CD4-positive, alpha-beta T cell treated with Interleukin-1 beta for 1 hour (primary cell): ENCODE measurements at places on chromosomes 2 and 18.

- DNase-seq: no peak
Measured at GRCh38 chr2:159442159-159442852, 155.8 kb upstream of the WDSUB1 start.

- no peak for DNase-seq
Measured at GRCh38 chr2:24747299-24747698, 45.9 kb downstream of the PTRHD1 start.

- DNase-seq: no peak
Measured at GRCh38 chr2:128236491-128237035, 82.1 kb downstream of the HS6ST1 start.

DNA sequence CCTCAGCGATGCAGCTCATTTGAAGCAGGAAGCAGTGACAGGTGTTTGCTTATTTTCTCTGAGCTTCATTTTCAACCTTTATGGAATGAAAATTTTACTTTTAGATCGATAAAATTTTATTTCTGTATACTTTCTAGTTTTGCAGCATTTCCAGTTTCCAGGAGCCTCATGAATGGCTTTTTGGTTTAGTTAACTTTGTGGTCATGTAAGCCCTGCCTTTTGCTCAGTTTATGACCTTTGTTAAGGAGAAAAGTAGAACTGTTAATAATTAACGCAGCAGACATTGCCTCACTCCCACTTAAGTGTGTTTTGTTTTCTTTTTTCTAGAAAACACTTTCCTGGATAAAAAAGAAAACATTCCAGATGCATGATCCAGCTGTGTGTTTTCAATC, 4.4 kb upstream of the FARP2 start:
- DNase-seq: no peak

DNA sequence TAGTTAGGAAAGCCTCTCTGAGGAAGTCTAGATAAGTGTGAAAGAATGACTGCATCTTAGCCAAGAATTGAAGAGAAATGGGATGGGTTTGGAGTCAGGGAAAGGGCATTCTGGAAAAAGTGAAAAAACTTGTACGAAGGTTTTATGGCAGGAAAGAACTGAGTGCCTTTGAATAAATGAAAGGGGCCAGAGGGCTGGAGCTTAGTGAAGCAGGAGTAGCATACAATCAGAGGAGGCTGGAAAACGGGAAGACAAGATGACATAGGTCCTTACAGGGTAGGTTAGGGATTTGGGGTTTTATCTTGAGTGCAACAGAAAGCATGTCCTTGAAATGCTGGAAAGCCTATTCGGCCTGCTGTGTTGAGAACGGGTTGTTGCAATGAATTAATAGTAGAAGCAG, 152.6 kb upstream of the RND3 start:
- DNase-seq: no peak

GRCh38 chr2:47028846-47029560, 113.4 kb upstream of the MCFD2 start:
- DNase-seq: no peak

DNA sequence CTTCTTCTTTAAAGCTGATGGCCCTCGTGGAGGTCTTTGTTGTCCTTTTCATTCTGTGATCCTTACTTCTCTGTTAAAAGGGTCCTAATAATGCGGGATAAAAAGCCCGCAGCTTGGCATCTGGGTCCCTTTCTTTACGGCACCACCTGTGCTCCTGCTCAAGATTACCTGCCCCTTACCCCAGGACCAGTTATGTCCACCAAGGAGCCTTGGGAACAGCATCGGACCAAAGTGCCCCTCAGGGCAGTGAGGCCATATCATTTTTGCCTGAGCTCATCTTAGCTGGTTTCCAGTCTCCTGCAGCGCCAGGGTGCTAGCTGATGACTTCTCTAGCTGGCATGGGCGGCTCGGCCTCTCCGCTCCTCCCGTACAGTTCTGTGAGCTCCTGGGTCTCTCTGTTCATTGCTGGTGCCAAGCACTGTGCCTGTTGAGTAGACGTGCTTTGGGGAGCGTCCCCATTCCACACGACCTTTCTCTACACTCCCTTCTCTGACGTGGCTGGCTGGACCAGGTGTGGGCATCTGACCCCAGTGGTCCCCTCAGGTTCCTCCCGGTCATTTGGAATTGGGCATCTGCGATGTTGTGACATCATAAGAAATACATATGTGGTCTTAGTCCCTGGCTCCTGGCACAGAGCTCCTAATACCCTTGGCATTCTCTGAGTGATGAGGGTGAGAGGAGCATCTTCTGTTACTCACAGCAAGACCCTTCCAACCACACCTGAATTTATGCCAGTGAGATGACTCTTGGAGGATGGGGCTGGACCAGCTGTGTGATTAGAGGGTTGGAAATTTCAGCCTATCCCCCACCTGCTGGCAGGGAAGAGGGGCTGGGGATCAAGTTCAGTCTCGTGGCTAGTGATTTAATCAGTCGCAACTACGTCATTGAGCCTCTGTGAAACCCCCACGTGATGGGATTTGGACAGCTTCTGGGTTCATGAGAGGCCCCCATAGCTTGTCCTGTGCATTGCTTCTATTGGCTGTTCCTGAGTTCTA, 134.2 kb upstream of the HS6ST1 start:
- DNase-seq: no peak

GRCh38 chr2:179428649-179429048, 164.0 kb upstream of the SESTD1 start:
- DNase-seq: no peak

GRCh38 chr2:222522082-222522481, 97.7 kb downstream of the SGPP2 start:
- DNase-seq: no peak

GRCh38 chr2:225113371-225114015, 71.2 kb upstream of the DOCK10 start:
- DNase-seq: no peak

DNA sequence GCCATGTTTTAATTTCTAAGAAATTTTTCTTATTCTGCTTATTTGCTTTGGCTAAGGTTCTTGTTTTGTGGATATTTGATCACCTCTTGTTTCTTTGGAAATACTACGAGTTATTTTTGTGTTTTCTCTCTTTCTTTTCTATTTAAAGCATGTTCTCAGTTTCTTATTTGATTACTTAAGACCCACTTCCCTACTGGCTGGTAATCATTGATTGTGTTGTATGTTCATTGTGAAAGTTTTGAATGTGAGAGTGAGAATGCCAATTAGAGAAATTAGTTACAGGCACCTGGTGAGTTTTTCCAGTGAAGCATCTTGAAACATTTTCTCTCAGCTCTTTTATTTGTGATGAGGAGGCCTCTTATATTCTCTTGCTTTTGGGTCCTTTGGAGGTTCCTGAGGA, 226.7 kb upstream of the MC4R start:
- no peak for DNase-seq

DNA sequence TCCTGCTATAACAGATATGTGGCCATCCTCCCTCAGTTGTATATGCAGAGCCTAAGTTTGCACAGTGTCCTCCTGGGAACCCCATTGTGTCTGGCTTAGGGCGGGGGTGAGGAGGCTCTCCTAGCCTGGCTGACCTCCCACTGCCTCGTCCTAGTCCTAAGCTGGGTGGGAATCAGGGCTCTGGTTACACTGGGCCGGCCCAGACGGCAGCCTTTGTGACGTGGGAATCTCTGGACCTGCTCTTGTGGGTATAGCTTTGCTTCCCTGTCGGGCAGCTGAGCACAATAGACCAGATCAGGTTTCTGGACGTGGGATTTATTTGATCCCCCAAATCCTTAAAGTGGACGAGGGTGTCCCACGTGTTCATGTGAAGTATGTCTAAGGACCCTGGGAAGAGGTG, 2.9 kb downstream of the ACKR3 start:
- no peak for DNase-seq

DNA sequence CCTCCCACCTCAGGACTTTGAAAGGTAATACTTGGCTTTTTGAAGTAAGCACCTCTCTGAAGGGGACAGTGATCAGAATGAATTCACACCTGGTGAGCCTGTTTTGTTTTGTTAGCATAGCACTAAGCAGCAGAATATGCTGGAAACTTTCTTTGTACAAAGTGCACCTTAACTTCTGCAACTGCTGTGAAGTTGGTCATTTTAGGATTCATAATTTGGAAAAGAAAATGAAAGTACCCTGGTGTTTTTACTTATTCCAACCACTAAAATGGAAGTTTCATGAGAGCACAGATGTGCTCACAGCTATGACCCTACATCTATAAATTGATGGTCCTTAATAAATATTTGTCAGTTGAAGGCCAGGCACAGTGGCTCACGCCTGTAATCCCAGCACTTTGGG, 257.8 kb upstream of the STON1 start:
- DNase-seq: no peak

- no peak for DNase-seq
Measured at GRCh38 chr2:151833984-151834383, 5.8 kb upstream of the ARL5A start.

DNA sequence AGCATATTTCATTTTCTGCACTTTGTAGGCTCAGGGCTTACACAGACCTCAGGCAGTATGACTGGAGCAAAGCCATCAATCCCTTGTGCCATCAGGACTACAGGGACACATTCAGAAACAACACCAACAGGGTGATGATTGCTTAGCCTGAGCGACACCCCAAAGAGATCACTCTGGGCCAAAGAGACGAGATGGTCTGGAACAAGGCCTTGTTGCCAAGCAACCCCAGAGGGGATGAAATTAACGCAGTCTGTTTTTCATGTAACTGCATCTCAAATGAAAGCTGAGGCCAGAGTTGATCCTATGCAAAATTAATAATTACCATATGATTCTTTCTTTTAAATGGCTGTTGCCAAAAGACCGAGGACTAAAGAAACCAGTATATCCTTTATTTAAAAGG, 20.2 kb upstream of the B3GNT2 start:
- DNase-seq: no peak

- no peak for DNase-seq
Measured at GRCh38 chr18:9619056-9619455, 4.7 kb upstream of the PPP4R1 start.

DNA sequence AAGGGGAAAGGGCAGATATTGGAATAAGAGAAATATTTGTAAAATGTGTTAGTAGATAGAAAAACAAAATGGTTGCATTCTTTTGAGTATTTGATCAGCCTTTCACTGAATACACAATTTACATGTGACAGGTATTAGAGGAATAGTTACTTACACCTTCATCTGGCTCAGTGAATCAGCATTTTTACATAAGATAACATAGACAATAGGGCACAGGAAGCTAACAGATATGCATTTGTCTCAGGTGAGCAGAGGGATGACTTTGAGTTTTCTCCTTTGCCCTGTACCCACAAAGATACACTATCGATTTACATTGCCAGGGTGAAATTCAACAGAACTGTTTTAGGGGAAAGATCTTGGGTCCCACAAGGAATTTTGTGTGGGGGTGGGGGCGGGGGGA, 373.1 kb upstream of the NETO1 start:
- no peak for DNase-seq

GRCh38 chr18:58004317-58004716, 39.7 kb upstream of the NEDD4L start:
- no peak for DNase-seq

DNA sequence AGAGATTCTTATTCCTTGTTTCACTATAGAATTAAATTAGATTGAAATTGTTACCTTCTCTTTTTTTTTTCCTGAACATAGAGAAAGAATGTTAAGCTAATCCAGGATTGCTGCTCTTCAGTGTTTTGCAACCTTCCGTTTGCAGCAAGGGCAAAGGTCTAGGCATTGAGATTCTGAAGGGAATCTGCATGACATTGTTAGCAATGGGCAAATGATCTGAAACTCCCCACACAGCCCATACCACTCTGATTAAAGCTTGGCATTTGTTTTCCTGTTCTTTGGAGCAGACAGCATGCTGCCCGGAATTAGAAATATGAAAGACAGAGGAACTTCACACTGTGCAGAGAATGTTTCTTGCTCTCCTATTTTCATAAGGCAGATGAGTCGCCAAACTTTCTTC, 551.8 kb downstream of the SOCS6 start:
- no peak for DNase-seq

GRCh38 chr2:221708902-221709301, 136.8 kb upstream of the EPHA4 start:
- DNase-seq: no peak

DNA sequence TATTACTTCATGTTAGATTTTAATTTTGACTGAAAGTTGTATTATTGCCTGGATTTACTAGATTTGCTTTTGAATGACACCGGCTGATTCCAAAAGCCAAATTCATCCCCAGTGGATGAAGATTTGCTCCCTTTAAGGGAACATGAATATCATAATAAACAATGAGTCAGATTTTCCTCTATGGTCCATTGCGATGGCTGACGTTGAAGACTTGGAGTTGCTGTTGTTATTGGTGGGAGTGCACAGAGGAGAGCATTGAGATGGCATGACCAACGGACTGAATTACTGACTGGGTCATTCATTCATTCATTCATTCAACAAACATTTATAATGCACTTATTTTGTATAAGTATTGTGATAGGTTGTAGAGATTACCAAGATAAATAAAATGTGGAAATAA, 33.4 kb upstream of the LYPD1 start:
- no peak for DNase-seq

GRCh38 chr2:37283207-37283606, 41.4 kb downstream of the PRKD3 start:
- no peak for DNase-seq

DNA sequence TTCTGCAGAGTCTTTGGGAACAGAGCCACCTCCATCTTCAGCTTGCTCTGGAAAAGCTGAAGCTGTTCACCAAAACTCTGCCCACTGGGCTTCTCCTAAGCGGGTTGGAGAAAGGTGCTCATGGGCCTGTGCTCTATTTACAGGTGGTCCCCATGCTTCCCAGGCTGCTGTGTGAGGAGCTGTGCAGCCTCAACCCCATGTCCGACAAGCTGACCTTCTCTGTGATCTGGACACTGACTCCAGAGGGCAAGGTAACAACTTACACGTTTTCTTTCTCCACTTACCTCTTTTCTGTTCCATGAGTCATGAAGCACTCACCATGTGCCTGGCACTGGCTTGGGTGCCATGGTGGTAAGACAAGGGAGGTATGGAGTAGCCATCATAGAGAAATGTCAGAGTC, 129.5 kb upstream of the ALPP start:
- no peak for DNase-seq

- DNase-seq: no peak
Measured at GRCh38 chr18:9898792-9899549, 13.2 kb downstream of the TXNDC2 start.

- peak; percentile 22 for DNase-seq
Measured at GRCh38 chr2:200376513-200377354, 70.2 kb downstream of the SPATS2L start.

- DNase-seq: no peak
Measured at GRCh38 chr2:26251893-26252292, 7.2 kb downstream of the HADHB start.

- no peak for DNase-seq
Measured at GRCh38 chr18:28365411-28365831, 188.5 kb upstream of the CDH2 start.

DNA sequence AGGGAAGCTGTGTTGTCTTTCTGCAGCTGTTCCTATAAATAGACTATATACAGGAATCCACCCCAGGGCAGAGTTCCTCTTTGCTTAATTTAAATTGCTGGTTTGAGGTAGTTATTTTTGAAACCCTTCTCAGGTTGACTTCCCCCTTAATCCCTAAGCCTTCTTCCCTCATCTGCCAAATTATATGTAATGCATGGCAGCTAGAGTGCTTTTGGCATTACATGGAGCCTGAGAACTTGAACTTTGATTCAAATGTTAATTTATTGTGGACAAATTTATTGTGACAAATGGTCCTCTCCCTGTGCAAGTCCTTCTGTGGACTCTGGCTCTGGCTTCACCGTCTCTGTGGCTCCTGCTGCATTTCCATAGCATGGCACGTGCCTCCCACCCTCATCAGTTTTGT, 29.2 kb downstream of the MYO1B start:
- DNase-seq: no peak

- peak; percentile 59 for DNase-seq
Measured at GRCh38 chr2:200905618-200906296, 16.6 kb downstream of the NIF3L1 start.

GRCh38 chr2:215428060-215428910, 7.6 kb downstream of the FN1 start:
- no peak for DNase-seq
